ENCODE measurements at places on chromosomes 16 and 17. TPM values are rescaled to one million over a fixed set of nuclear protein-coding genes. Genes with fewer than 3 reads are reported as not detected.

Gene KRT36
- not detected for total RNA-seq

Gene OR1F1
- total RNA-seq = not detected

Gene WNT3
- total RNA-seq = 2.4 TPM

Gene SLC38A8
- not detected for total RNA-seq

Gene TEDC2
- 0.96 TPM for total RNA-seq

Gene ITGAD
- total RNA-seq = not detected

Gene CDRT15
- total RNA-seq = not detected

Gene SNN
- 31.5 TPM for total RNA-seq

Gene CLTC
- total RNA-seq = 474 TPM

Gene ZG16
- not detected for total RNA-seq

Gene ZNF423
- total RNA-seq = 7.4 TPM

Gene DNAI2
- not detected for total RNA-seq

Gene NPIPB6
- total RNA-seq = not detected

Gene CNGB1
- not detected for total RNA-seq

Gene PRSS27
- 1.1 TPM for total RNA-seq

Gene ALDOC
- total RNA-seq = 6.0 TPM

Gene EDC4
- 68.2 TPM for total RNA-seq

Gene CSH1
- not detected for total RNA-seq

Gene KRT28
- not detected for total RNA-seq

Gene PIRT
- not detected for total RNA-seq

Gene PLA2G10
- not detected for total RNA-seq

Gene SLC46A1
- 15.6 TPM for total RNA-seq

Gene CDC6
- 0.79 TPM for total RNA-seq

Gene WFIKKN2
- not detected for total RNA-seq

Gene RCVRN
- total RNA-seq = not detected

Gene PDP2
- total RNA-seq = 10.7 TPM

Gene SYT17
- 8.0 TPM for total RNA-seq

Gene SCGB1C2
- not detected for total RNA-seq

Gene KRTAP9-4
- not detected for total RNA-seq

Gene TTLL6
- total RNA-seq = 1.2 TPM

Gene TBC1D3C
- not detected for total RNA-seq
